ENCODE measurements at places on chromosomes 3 and 15.

DNA sequence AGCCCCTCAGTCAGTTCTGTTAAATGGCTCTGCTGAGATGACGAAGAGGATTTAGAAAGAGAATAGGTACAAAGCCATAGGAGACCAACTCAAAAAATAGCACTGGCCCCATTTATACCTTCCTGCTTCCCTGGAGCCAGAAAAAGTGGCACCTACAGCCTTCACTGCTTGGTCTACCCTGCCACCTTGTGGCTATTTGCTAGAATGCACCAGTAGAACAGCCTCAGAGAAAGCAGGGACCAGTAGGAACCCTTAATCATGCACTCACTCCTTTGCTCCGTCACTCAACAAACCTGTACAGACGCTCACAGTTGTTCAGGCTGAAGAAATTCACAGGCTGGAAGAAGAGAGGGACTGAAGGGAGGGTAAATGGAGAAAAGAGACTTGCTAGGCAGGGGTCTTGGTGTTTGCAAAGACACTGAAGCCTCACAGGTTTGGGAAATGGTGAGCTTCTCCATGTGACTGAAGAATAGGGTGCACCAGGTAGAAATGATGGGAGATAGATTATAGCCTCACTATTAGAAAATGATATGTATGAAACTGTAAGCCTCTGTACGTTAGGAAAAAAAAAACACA lies 12.1 kb upstream of the RTP2 start:
- peak; percentile 83 for DNase-seq

GRCh38 chr15:76979331-76979925 lies 15.5 kb upstream of the PSTPIP1 start:
- DNase-seq = no peak

- DNase-seq = peak; percentile 66
Observed at GRCh38 chr3:98012979-98013378, 22.1 kb downstream of the GABRR3 start.

DNA sequence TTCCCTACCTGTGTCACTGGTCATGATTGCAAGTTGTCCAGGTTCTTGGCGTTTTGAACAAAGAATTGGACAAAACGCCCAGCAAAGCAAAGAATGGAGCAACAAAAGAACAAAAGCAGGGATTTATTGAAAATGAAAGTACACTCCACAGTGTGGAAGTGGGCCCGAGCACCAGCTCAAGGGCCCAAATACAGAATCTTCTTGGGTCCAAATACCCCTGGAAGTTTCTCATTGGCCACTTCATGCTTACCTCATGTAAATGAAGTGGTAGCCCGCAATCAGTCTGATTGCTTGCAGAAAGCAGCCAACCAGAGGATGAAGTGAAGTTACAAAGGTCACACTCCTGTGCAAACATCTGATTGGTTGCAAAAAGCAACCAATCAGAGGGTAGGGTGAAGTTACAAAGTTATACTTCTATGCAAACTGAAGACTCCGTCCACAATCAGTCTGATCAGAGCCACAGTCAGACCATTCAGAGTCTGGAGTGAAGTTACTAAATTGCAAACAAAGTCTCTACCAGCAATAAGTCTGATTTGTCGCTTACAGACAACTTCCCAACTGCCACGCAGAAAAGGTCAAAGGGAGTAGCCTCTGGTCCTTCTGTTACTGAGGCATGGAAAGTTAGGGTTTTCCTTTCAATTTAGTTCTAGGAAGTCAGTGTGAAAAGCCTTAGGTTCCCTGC lies 8.3 kb upstream of the TM4SF1 start:
- DNase-seq = no peak

DNA sequence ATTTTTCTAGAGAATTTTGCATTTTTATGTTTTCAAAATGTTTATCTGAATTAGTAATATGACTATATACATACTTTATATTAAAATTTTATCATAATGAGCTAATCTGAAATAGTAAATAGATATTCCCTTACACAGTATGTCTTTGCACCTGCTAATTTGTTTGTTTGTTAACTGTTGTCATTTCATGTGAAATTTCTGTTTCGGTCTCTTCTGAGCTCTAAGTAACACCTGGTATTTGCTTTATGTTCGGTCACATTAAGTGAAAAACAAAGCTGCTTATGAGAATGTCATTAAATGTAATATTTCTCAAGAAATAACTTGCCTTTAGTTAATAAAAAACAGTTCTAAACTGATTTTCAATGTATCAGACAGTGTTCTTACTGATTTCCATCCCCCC lies 61.1 kb downstream of the FNDC3B start:
- DNase-seq = no peak

DNA sequence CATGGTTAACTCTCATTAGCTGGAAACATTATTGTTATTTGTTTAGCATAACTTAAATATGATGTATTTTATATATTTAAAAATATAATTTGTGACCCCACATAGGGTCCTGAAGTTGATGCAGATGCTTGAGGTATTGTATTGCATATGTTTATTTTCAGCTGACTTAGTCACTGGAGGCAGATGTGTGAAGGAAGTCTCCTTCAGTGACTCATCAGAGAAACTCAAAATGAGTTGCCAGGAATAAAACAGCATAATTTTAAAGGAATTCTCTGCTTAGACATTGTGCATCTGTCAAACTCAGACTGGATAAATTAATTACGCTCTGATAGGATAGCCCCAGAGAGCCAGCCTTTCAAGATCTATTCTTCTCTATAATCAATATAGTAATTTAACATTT lies 7.9 kb upstream of the OR4F6 start:
- peak; percentile 84 for DNase-seq

DNA sequence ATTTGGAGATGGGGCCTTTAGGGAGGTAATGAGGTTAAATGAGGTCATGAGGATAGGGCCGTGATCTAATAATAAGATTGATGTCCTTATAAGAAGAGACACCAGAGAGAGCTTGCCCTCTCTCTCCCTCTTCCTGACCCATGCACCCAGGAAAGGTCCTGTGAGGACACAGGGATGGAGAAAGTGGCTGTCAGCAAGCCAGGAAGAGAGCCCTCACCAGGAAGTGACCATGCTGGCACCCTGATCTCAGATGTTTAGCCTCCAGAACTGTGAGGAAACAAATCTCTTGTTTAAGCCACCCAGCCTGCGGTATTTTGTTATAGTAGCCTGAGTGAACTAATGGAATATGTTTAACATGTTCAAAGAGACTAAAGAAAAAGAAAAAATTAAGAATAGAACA lies 15.3 kb upstream of the GNB5 start:
- no peak for DNase-seq

DNA sequence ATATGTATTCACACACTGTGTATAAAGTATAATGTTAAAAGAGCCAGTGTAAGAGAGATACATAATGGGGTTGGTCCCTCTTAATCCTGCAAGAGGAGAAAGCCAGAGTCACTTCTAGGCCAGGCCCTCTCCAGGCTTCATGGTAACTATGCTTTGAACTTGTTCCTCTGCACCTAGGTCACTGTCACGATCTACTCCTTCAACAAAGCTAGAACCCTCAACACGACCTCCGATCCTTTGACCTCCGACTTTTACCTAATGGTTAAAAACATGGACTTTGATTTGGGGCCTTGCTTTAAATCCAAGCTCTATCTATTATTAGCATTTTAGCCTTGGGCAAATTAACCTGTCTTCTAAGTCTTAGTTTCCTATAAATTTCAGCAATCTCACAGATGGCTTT lies 153.9 kb upstream of the NR2E3 start:
- no peak for DNase-seq

DNA sequence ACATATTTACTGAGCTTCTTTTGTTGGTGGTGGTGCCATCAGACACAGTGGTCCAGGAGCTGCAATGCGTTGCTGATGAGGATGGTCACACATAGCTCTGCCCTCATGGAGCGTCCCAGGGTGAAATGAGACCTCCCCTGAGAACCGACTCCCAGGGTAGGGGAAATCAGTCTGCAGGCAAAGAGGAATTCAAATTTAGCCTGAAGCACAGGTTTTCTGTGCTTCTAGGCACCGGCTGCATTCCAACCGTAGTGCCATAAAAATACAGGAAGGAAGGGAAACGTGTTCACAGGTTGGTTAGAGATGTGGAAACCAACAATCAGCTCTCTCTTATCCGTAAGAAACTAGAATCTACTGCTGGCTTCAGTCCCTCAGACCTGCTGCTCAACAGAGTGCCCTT lies 19.2 kb downstream of the SMAD3 start:
- DNase-seq = no peak

DNA sequence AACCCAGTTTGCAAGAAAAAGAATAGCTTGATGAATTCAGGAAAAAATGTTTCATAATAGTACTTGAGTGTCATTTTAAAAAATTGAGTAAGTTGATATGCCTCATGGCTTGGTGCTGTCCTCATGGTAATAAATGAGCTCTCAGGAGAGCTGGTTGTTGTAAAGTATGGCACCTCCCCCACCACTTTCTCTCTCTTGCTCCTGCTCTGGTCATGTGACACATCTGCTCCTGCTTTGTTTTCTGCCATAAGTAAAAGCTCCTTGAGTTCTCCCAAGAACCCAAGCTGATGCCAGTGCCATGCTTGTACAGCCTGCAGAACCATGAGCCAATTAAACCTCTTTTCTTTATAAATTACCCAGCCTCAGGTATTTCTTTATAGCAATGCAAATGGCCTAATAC lies 108.8 kb upstream of the CRBN start:
- no peak for DNase-seq

GRCh38 chr3:150495149-150495548 lies 51.1 kb downstream of the SERP1 start:
- peak; percentile 34 for DNase-seq

DNA sequence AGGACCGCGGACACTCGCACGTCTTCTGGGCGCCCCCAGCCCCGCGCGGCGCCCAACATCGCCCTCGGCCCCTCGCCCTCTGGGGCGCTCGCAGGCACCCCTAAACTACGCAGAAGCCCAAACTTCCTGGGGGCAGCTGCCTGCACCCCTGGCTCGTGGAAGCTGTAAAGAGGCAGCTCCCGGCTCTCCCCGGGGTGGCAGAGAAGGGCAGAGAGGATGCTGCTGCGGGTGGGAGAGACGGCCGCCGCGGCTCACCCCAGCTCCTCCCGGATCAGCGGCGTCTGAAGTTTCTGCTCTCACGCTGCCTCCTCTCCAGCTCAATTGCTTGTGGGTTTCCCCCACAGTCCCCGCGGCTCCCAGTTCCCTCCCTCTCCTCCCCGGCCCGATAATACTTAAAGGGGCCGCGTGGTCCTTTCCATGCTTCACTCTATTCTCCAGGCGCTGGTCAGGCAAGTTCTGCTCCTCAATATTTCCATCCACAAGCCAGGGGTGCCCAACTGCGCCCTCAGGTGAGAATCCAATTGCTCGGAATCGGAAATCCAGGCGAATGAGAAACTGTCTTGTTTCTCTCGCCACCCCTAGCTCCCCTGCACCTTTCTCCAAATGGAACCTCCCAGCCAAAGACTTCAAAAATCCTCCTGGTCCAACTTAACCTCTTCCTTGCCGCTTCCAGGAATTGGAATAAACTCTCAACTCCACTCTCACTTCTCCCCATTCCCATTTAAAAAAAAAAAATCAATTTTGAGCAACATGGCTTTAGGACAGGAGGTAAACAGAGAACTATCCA lies 748.5 kb downstream of the ROBO1 start:
- peak; percentile 96 for DNase-seq

GRCh38 chr15:70277556-70277955 lies 179.8 kb upstream of the TLE3 start:
- no peak for DNase-seq

DNA sequence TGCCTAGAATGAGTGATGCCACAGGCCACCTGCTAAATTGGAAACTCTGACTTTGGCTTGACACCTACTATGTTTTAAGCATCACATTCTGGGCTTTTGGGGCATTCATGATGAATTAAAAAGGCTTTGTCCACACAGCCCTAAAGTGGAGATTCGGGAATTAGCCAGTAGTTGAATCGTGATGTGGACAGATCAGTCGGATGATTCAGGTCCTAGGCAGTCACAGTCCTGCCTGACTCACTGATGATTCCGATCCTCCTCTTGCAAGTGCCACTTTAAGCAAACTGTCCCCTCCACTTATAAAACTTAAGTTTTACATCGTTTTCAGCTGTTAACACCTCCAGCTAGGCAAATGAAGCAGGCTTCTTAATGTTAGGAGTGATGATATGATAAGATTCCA lies 75.3 kb downstream of the SYNPR start:
- DNase-seq = peak; percentile 61

DNA sequence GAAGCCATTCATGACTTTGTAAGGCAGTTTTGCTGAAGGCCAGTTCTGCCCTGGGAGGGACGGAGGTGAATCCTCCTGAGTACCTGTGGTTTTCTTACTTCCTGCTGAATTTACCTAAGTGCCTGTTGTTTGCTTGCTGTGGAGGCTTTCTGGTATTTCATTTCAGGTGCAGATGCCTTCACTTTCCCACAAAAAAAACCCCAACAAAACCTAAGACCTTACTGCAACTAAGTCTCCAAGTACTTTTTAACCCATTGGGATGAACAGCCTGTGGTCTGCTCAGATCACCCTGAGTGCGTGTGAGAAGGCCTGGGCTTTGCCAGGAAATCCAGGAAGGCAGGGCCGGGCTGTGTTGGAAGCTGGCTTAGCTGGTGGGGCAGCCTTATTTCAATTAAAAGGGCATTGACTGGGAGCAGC lies 65.3 kb downstream of the IGF1R start:
- DNase-seq = no peak

- DNase-seq = no peak
Observed at GRCh38 chr3:5116538-5116937, 5.6 kb upstream of the ARL8B start.

- DNase-seq = peak; percentile 48
Observed at GRCh38 chr3:57221883-57222282, 5.6 kb upstream of the APPL1 start.

DNA sequence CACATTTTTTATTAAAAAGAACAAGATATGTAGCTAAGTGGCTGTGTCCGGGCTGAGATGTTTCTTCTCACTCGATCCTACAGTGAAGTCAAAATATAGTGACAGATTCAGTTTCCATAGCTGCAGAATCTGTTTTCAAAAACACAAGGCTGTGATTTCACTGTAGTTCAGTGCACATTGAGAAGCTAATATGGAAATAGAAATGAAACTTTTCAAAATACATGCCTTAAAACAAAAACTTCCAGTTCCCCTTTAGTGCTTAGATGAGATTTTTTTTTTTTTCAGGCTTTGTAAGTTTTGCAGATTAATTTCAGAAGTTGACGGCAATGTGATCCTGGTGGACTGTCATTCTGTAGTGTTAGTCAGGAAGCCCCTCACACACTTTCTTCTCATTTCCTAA lies 23.8 kb upstream of the TRAK1 start:
- peak; percentile 74 for DNase-seq

- no peak for DNase-seq
Observed at GRCh38 chr3:46884929-46885328, 7.4 kb downstream of the PTH1R start.

- DNase-seq = no peak
Observed at GRCh38 chr3:3587647-3587972, 211.6 kb upstream of the LRRN1 start.
